ENCODE measurements at places on chromosomes 4 and X. TPM values are rescaled to one million over a fixed set of nuclear protein-coding genes. Genes with fewer than 3 reads are reported as not detected.

Gene SLIT2
- not detected for total RNA-seq

Gene CXorf65
- 39.6 TPM for total RNA-seq

Gene VEGFD
- not detected for total RNA-seq

Gene EDNRA
- 0.06 TPM for total RNA-seq

Gene BMX
- not detected for total RNA-seq

Gene NONO
- total RNA-seq, result 400 TPM

Gene KLHL8
- total RNA-seq, result 8.5 TPM

Gene MAGEA12
- not detected for total RNA-seq

Gene CD99
- 211 TPM for total RNA-seq

Gene MTNR1A
- not detected for total RNA-seq

Gene ADRA2C
- 0.16 TPM for total RNA-seq

Gene SPANXB1
- total RNA-seq, result not detected

Gene SPP1
- total RNA-seq, result not detected

Gene SLC10A6
- not detected for total RNA-seq

Gene PASD1
- not detected for total RNA-seq

Gene PRRG3
- total RNA-seq, result not detected

Gene TMEM175
- 60.9 TPM for total RNA-seq

Gene DAPP1
- 15.0 TPM for total RNA-seq

Gene FAT4
- 0.03 TPM for total RNA-seq

Gene PRR32
- not detected for total RNA-seq

Gene CXCL8
- 0.41 TPM for total RNA-seq

Gene MAGEA2B
- total RNA-seq, result not detected

Gene RAB33A
- 6.1 TPM for total RNA-seq

Gene PIR
- not detected for total RNA-seq

Gene ZAR1
- not detected for total RNA-seq

Gene NLGN4X
- total RNA-seq, result 0.13 TPM

Gene MAGEA9B
- not detected for total RNA-seq

Gene GJB1
- total RNA-seq, result not detected

Gene ARAP2
- total RNA-seq, result 94.3 TPM

Gene RLIM
- total RNA-seq, result 45.8 TPM

Gene FGF5
- total RNA-seq, result not detected

Gene LRRC66
- total RNA-seq, result 0.13 TPM

Gene EFHC2
- 3.5 TPM for total RNA-seq

Gene SLC6A14
- total RNA-seq, result 0.06 TPM

Gene CCNB3
- not detected for total RNA-seq

Gene CYBB
- total RNA-seq, result 1.6 TPM

Data from T-cell (primary cell).